Stimulated activated CD8-positive, alpha-beta memory T cell treated with anti-CD3 and anti-CD28 coated beads, Interleukin-15, amount 100 ng/mL, for 4 hours (primary cell): ENCODE measurements at places on chromosomes 5 and 9.
A peak's percentile ranks its signal among the peaks of the same experiment; 100 is the strongest.

DNA sequence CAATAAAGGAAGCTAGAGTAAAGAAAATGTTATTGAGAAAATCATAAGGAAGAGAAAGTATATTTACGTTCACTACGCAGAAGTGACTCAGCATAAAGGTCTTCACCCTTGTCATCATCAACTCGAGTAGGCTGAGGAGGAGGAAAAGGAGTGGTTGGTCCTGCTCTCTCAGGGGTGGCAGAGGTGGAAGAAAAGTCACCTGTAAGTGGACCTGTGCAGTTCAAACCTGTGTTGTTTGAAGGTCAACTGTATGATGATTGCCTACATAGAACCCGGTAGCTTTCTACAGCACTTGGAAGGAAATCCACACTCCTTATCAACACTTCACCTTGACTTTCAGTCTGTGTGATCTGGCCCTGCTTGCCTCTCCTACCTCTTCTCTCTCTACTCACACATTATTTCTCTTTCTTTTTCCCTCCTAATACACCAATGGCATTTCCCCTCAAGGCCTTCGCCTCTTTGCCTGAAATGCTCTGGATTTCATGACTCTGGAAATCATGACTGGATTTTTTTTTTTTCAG lies 109.3 kb upstream of the CPEB4 start:
- DNase-seq = no peak

- DNase-seq = no peak
Measured at GRCh38 chr5:60851626-60852025, 7.6 kb upstream of the ELOVL7 start.

- DNase-seq = no peak
Measured at GRCh38 chr5:59337240-59337639, 556.3 kb downstream of the PDE4D start.

DNA sequence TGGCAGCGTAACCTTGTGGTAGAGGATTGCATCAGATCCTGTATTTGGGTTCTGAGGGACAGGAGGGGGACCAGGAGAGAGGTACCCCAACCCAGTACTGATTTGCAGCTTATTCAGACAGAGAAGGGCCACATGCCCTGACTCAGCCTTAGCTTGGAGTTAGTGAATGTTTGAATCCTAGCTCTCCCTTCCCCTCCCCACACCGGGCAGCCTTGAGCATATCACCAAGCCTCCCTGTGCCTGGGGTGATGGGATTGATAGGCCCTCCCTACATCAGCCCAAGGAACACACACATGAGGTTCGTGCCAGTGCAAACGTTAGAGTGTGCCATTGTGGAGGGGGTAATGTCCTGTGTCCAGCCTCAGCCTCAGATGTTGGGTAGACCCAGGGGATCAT lies 71.9 kb downstream of the AMBP start:
- no peak for DNase-seq

DNA sequence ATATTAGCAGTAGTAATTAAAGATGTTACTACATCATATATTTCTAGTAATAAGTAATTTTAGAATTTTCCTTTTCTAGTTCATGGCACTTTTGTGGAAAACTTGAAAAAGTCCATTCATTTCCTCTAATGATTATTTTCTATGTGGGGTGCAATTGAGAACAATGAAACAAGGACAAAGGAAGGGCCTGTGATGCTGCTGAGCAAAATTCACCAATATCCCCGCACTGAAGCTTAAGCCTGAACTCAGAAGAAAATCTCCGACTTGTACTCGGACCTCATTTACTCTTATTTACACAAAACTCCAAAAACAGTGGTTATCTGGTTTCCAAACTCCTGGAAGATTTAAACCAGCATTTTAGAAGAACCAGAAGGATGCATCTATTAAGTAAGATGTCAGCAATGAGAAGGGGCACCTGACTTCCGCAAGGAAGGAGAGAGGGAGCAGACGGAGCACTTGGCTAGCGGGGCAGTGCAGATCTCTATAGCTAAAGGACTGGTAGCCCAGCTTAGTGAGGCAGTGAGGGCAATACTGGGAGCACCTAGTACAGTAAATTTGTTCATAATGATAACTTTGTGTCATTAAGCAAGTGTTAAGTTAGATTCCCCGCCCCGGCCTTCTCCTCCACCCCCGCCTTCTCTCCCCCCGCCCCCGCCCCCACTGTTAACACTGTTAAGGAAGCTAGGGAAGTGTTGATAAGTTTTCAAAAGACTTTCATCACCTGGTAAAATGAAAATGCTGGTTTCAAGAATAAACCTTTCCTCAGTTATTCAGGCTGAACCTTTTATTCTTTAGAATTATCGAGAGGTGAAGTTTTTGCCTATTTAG lies 123.3 kb downstream of the ZSWIM6 start:
- DNase-seq = no peak

DNA sequence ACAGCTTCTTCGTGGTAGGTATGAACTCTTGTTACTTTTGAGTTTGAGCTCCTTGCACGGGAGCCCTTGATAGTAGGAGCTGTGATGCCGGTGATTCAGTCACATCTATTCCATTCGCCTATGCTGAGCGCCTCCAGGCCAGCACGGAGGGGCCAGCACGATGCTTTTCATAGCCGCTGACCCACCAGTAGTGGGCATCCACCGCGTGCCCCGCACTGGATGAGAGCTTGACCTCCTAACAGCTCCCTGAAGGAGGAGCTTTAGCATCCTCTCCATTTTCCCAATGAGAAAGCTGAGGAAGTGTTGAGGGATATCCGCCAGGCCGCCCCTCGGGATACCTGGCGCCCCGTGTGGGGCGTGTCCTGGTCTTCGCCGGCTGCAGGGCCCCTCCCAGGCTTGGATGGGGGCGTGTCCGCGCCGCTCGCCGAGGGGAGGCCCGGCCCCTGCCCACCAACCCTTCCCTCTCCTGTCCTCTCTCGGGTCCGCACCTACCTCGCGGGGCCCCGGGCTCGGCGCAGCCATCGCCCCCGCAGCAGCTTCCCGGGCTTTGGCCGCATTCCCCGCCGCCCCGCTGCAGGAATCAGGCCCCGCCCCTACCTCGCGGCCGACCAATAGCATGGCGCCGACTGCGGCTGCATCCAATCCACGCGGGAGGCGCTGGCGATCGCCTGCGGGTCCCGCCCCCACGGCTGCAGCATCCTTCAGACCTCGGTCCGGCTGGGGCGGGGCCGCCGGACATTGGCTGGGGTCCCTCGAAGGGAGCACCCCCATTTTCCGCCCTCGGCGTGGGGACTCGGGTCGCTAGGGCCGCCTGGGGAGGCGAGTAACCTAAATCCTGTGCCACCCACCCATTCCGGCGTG lies at the start of gene PIP5KL1:
Gene PIP5KL1 (minus strand): TSS at position 547 of the 861 bp plus-strand sequence. CDS start 25 bp downstream, at position 522.
- DNase-seq = peak; percentile 45

GRCh38 chr5:179799644-179799973 lies 5.8 kb downstream of the LTC4S start:
- DNase-seq = no peak

GRCh38 chr9:120916588-120916987 lies 10.0 kb downstream of the TRAF1 start:
- DNase-seq = no peak

DNA sequence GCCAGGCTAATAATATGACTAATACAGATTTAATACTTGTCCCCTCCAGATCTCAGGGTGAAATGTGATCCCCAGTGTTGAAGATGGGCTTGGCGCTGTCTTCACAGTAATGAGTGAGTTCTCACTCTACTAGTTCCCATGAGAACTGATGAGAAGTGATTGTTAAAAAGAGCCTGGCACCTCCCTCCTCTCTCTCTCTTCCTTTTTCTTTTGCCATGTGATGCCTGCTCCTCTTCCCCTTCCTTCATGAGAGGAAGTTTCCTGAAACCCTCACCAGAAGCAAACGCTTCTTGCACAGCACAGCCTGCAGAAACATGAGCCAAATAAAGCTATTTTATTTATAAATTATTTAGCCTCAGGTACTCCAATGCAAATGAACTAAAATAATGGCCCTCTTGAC lies 55.2 kb downstream of the GLDC start:
- no peak for DNase-seq

DNA sequence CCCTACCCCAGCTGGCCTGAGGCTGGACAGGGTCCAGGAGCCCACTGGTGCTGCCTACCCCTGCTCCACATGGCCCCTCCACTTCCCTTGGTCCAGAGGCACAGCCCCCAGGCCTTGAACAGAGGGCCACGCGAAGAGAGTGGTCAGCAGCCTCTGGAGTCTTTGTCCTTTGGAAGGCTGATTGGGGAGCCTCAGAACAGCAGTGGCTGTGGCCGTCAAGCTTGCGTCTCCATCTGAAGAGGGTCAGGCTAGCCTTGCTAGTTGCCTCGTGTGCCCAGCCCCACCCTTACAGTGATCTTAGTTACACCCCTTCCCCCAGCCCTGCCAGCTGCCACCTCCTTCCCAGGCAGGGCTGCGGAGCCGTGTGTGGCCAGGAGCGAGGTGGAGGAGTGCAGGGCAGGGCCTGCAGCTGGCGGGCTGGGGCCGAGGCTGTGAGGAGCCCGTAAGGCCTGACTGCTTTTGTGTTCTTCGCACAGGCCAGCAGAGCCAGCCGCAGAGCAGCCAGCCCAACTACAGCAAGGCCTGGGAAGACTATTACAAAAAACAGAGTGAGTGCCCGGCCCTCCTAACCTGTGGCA lies 30.1 kb upstream of the PRDM12 start:
- no peak for DNase-seq

DNA sequence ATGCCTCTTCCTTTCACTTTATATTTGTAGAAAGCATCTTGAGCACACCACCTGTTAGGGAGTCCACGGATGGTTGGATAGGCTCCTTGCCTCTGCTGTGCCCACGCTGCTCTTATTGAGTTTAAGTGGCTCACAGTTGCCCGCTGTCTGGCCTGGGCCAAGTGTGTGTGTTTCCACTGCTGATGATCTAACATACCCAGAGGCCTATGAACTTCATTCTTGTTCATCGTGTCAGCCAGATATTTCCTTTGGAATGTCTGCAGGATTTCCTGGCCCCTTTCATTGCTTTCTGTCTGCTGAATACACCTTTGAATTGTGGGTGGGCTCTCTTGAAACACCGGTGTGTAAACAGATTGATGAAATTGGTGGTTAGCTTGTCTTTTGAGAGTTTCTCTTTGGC lies 46.6 kb downstream of the MVB12B start:
- DNase-seq = no peak

GRCh38 chr5:158482125-158482524 lies 617.6 kb downstream of the EBF1 start:
- DNase-seq = no peak

GRCh38 chr5:145350513-145350912 lies 484.6 kb downstream of the PRELID2 start:
- no peak for DNase-seq

- DNase-seq = no peak
Measured at GRCh38 chr5:66242050-66242715, 98.1 kb downstream of the SREK1 start.
